Muscle of leg (tissue), 16 donors: ENCODE measurements at places on chromosomes 3 and 15. TPM values are rescaled to one million over a fixed set of nuclear protein-coding genes. Genes with fewer than 3 reads are reported as not detected.

GRCh38 chr15:90685591-90686434, 31.3 kb upstream of the BLM start:
- H3K27me3 ChIP-seq: no peaks in the 10 kb centered on the region
- no peaks in the 10 kb centered on the region for H3K36me3 ChIP-seq
- H3K4me3 ChIP-seq: no peak overlapping the region
- no peaks in the 10 kb centered on the region for H3K4me1 ChIP-seq
- DNase-seq: no peak

- H3K36me3 ChIP-seq: no peaks in the 10 kb centered on the region
- peak; percentile 7 for DNase-seq
- no peak overlapping the region for H3K4me3 ChIP-seq
- no peaks in the 10 kb centered on the region for H3K27me3 ChIP-seq
Measured at GRCh38 chr3:117277816-117278215, 568.2 kb downstream of the TUSC7 start.

- no peaks in the 10 kb centered on the region for H3K27me3 ChIP-seq
- H3K27ac ChIP-seq: peak overlapping the region; percentile 70
- H3K4me1 ChIP-seq: peaks cover 29% of the 10 kb centered on the region
- H3K36me3 ChIP-seq: peaks cover 5% of the 10 kb centered on the region
Measured at GRCh38 chr15:64739577-64740143, 35.7 kb downstream of the RBPMS2 start.

Gene LMAN1L
- total RNA-seq: 0.04 TPM
